ENCODE measurements at places on chromosomes 2 and 18. TPM values are rescaled to one million over a fixed set of nuclear protein-coding genes. Genes with fewer than 3 reads are reported as not detected.

CWC22 gene
- total RNA-seq: 18.5 TPM

ESPNL gene
- total RNA-seq: 0.24 TPM

TACR1 gene
- 1.1 TPM for total RNA-seq

CTAGE1 gene
- not detected for total RNA-seq

REG3G gene
- not detected for total RNA-seq

NDUFAF7 gene
- 13.3 TPM for total RNA-seq

GALNT13 gene
- 6.2 TPM for total RNA-seq

ACMSD gene
- not detected for total RNA-seq

IL1F10 gene
- not detected for total RNA-seq

KLHL30 gene
- total RNA-seq: 9.6 TPM

UGT1A6 gene
- not detected for total RNA-seq

IL1RL1 gene
- total RNA-seq: 16.2 TPM

HAAO gene
- total RNA-seq: 5.1 TPM

POTEJ gene
- total RNA-seq: not detected

SLC23A3 gene
- total RNA-seq: 0.71 TPM

LHCGR gene
- 0.37 TPM for total RNA-seq

ANO7 gene
- total RNA-seq: 0.95 TPM

GAL3ST2 gene
- not detected for total RNA-seq

STPG4 gene
- not detected for total RNA-seq

ZNF396 gene
- total RNA-seq: 1.7 TPM

All from posterior vena cava (tissue), 2 donors.